Stimulated activated CD8-positive, alpha-beta memory T cell treated with anti-CD3 and anti-CD28 coated beads, Interleukin-15, amount 100 ng/mL, for 1 hour (primary cell): ENCODE measurements at places on chromosomes 16 and 17.

DNA sequence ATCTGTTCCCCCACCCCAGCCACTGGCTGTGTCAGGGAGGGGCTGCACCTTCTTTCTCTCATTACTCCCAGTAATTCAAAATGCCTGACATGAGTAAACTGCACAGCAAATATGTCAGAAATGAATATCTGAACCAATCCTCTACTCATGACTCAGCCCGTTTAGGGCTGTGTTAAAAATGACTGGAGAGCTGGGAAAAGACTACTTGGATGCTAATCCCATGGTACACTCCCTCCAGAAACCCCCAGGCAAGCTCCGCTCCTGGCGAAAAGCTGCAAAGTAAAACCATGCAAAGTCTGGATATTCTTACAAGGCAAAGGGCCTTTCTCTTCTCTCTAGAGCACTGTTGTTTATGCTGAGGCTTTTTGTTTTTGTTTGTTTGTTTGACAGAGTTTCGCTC lies 448.1 kb upstream of the DYNLRB2 start:
- no peak for DNase-seq

DNA sequence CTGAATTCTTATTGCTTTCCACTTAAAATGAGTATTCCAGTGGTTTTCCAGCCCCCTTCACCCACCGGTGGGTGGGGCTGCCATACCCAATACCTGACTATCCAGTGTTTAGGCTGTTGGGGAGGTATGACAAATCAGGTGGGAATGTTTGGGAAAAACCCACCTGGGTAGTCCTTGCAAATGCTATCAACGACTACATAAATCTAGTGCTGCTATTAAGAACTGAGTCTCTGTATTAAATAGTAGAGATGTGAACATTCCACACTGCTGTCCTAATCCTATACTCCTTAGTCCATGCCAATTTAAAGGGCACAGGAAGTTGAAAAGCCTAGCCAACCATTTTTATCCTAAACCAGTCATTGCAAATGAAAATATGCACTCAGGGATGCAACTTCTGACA lies 126.6 kb downstream of the AXIN2 start:
- no peak for DNase-seq

DNA sequence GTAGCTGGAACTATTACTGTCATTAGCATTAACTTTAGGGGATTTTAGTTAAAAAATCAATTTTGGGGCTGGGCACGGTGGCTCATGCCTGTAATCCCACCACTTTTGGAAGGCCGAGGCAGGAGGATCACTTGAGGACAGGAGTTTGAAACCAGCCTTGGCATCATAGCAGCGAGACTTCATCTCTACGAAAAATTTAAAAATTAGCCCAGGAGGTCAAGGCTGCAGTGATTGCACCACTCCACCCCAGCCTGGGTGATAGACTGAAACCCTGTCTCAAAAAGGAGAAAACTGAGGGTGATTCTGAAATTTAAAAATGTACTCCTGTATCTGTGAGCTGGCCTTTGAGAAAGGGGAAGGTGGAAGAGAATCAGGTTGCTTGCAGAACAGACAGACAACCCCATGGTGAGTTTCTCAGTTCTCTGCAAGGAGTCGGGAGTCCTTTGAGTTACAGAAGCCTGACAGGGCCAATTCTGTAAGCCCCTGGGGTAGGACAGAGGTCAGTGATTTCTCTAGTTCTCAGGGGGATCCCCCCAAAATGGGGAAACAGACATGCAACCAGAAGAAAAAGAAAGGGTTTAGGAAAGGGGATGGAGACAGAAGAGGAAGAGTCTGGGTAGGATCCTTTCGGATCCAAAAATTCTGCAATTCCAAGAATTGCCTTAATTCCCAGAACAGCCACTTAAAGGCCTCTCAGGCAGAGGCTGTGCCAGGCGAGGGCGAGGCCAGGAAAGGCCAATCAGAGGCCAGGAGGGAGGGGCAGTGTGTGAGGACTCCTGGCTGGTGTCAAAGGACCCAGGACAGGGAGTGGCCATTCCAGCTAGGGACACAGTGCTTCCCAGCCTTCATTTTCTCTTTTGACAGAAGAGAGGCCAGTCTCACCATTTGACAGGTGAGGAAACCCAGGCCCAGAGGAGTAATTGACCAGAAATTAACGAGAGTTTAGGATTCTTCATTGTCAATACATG lies 6.7 kb downstream of the NUPR1 start:
- no peak for DNase-seq

- DNase-seq = no peak
Measured at GRCh38 chr16:58177353-58177710, 20.6 kb downstream of the CSNK2A2 start.

DNA sequence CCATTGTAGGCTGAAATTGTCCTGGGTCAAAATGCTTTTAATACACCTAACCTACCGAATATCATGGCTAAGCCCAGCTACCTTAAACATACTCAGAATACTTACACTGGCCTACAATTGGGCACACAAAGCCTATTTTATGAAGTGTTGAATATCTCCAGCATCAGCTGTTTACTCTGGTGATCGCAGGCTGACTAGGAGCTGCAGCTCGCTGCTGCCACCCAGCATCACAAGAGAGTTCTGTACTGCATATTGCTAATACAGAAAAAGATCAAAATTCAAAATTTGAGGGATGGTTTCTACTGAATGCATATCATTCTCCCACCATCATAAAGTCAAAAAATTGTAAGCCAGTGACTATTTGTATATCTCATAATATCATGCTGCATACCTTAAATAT lies 55.3 kb downstream of the ULK2 start:
- no peak for DNase-seq

- DNase-seq = no peak
Measured at GRCh38 chr16:69217433-69217832, 30.5 kb downstream of the SNTB2 start.

DNA sequence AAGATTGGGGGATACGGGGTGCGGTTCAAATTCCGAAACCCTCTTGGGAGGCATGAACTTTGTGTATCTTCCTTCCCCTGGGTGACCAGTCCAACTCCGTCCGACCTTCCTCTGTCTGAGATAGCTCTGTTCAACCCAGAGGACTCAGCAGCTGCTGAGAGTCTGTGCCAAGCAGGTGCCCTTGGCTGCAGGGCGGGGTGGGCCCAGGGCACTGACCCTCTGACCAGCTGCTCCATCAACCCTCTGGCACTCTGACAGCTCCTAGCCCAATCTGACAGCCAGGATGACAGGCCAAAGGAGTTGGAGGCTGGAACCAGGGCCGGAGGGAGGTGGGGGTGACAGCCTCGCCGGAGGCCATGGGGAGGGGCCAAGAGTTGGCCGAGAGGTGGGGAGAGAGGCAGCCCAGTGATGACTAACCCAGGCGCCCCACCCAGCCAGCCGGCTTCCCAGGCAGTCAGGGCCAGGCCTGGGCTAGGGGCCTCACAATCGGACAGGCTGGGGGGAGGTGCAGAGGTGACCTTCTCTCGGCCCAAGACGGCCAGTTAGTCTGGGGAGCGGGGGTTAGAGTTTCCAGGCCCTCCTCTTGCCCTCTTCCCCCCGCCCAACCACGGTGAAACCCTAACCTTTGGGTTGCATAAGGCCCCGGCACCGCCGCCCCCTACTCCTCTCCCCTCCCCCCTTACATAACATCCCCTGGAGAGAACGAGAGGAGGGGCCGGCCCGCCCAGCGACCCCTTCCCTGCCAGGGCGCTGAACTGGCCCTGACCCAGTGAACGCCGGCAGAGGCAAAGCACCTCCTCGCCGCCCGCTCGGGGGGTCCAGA lies 5.0 kb upstream of the TLCD2 start:
- no peak for DNase-seq
